Activated CD8-positive, alpha-beta memory T cell treated with anti-CD3 and anti-CD28 coated beads, Interleukin-2, amount 10 ng/mL, durations not matched to agents 7 days and 5 days (primary cell): ENCODE measurements at places on chromosomes 7 and 10. TPM values are rescaled to one million over a fixed set of nuclear protein-coding genes. Genes with fewer than 3 reads are reported as not detected.

OPN4 gene
- not detected for total RNA-seq

DNA sequence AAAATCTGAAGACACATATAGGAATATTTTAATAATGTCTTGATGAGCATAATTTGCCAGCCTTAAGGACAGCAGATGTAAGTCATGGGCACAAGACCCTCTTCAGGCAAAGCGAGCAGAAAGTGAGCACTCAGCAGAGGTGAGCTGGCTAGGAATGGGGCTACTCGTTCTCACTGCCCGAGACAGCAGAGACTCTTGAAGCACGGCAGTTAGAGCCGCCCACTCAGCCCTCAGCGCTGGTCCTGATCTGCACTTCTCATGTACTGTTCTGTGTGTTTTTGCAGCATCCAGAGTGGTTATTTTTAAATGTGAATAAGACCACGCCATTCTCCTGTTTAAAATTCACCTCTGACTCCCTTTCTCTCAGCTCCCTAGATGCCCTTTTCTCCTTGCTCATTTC, 65.3 kb downstream of the GFRA1 start:
- H3K4me3 ChIP-seq: no peak overlapping the region
- no peaks in the 10 kb centered on the region for H3K27me3 ChIP-seq
- H3K4me1 ChIP-seq: no peaks in the 10 kb centered on the region
- no peak for DNase-seq

DNA sequence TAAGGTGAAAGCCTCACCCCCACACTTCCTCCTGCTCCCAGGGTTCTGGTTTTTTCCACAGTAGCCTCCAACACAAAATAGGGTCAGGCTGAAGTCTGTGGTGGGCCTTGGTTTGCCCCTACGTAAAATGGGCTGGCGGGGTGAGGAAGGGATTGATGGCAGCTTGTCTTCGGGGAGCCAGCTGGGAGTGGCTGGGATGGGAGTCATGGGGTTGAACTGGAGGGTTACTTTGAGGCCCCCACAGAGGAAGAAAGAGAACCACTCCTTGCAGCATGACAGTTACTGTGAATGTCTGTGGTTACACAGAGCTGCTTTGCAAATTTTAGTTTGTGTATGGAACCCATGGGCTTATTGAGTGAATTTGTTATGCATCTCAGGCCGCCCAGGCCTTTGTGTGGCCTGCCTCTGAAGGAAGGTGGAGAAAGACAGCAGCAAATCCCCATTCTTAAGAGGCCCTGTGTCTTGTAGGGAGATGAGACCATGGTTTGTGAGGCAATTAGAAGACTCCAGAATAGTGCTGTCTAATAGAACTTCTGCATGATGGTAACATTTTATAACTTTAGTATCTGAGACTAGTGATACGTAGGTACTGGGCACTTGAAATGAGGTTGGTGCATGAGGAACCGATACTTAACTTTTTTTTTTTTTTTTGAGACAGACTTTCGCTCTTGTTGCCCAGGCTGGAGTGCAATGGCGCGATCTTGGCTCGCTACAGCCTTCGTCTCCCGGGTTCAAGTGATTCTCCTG, 8.1 kb downstream of the TRIM8 start:
- peak overlapping the region; percentile 93 for H3K27ac ChIP-seq
- peak overlapping the region; percentile 54 for H3K4me3 ChIP-seq
- DNase-seq: peak; percentile 64
- no peaks in the 10 kb centered on the region for H3K27me3 ChIP-seq
- H3K4me1 ChIP-seq: peaks cover 79% of the 10 kb centered on the region
- H3K36me3 ChIP-seq: peaks cover 35% of the 10 kb centered on the region

DNA sequence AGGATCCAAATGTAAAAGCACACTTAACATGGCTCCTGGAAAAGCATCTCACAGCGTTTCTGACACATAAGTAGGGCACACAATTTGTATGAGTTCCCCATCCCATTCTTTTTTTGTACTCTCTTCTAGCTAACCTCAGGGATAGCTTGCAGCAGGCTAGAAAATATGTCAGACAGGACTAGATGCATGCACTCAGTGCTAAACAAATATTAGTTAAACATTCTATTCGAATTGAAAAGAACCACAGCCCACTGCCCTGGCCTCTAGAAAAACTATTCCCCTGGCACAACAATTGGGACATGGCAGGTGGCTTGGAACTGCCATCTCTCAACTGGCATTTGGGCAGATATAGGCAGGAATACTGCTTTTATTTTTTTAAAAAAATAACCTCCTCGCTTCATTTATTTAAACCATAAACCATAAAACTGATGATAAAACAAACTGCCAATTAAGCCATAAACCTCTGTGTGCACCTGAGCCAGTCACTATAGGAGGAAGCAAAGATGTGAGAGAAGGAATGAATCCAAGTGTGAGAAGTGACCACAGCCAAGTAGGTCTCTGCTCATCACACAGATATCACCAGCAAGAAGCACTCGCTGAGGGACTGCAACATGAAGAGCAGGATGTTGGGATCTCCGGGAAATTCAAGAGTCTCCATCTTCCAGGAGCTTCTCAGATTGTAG, 394.1 kb downstream of the NEBL start:
- no peak overlapping the region for H3K4me3 ChIP-seq
- no peak overlapping the region for H3K27ac ChIP-seq
- no peak for DNase-seq

NKX1-2 gene
- total RNA-seq: not detected

- H3K36me3 ChIP-seq: peaks cover 19% of the 10 kb centered on the region
- peak overlapping the region; percentile 72 for H3K27ac ChIP-seq
- no peak for DNase-seq
- H3K4me3 ChIP-seq: peak overlapping the region; percentile 57
These were observed 27.0 kb downstream of the TASOR2 start for GRCh38 chr10:5711642-5712041.

DNA sequence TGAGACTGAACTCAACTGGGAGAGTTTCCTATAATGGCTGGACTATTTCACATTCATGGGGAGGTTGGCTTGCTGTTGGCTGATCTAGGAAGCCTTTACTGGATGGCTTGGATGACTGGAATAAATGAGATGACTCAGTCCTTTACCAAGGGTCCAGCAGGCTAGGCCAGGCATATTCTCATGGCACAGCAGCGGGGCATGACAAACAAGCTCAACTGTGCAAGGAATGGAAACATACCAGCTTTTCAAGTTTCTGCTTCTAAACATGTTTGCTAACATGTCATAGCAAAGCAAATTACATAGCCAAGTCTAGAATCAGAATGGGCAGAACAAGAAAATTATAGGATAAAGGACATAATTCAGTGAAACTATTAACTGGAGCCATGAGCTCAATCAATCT, 46.8 kb upstream of the CRTAC1 start:
- no peaks in the 10 kb centered on the region for H3K36me3 ChIP-seq
- no peak overlapping the region for H3K27ac ChIP-seq
- peaks cover 2% of the 10 kb centered on the region for H3K27me3 ChIP-seq

- H3K4me3 ChIP-seq: no peak overlapping the region
- H3K27me3 ChIP-seq: no peaks in the 10 kb centered on the region
- peak; percentile 57 for DNase-seq
- no peaks in the 10 kb centered on the region for H3K36me3 ChIP-seq
- H3K4me1 ChIP-seq: peaks cover 7% of the 10 kb centered on the region
These were observed 37.3 kb downstream of the CDH23 start for GRCh38 chr10:71433768-71434744.

TMEM139 gene
- total RNA-seq: 0.41 TPM

GRCh38 chr7:69109879-69110278, 488.4 kb upstream of the AUTS2 start:
- H3K27me3 ChIP-seq: no peaks in the 10 kb centered on the region
- no peak overlapping the region for H3K27ac ChIP-seq
- H3K36me3 ChIP-seq: no peaks in the 10 kb centered on the region
- DNase-seq: no peak
- no peak overlapping the region for H3K4me3 ChIP-seq
- H3K4me1 ChIP-seq: no peaks in the 10 kb centered on the region

DNA sequence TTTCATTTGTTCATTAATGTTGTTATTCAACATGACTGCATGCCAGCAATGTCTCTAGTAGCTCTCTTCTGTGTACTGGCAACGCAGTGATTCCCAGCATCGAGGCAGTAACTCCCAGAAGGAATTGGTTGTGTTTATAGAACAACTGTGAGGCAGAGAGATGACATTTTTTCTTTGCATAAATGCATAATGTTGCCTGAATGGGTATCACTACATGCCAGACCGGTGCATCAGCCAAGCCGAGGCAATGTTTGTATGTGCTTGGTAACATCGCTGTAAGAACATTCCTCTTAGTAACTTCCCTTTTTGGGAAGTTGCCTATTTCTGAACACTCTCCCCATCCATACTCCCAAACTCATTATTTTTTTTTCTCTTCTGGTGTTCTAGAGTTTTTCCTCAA, 182.9 kb downstream of the HTR7 start:
- DNase-seq: no peak
- H3K27ac ChIP-seq: no peak overlapping the region
- H3K4me1 ChIP-seq: no peaks in the 10 kb centered on the region
- no peaks in the 10 kb centered on the region for H3K27me3 ChIP-seq
- no peaks in the 10 kb centered on the region for H3K36me3 ChIP-seq

NODAL gene
- not detected for total RNA-seq

VWDE gene
- 4.6 TPM for total RNA-seq

GRCh38 chr7:117248829-117249228, 74.0 kb downstream of the WNT2 start:
- H3K27ac ChIP-seq: no peak overlapping the region
- DNase-seq: no peak
- H3K36me3 ChIP-seq: no peaks in the 10 kb centered on the region
- H3K4me3 ChIP-seq: no peak overlapping the region

- no peak overlapping the region for H3K27ac ChIP-seq
- H3K4me3 ChIP-seq: no peak overlapping the region
- peaks cover 5% of the 10 kb centered on the region for H3K36me3 ChIP-seq
- peaks cover 69% of the 10 kb centered on the region for H3K27me3 ChIP-seq
These were observed 287.5 kb upstream of the NFE2L3 start for GRCh38 chr7:25864511-25864910.

GRCh38 chr7:105743351-105744090, 132.9 kb downstream of the ATXN7L1 start:
- H3K4me3 ChIP-seq: no peak overlapping the region
- no peak for DNase-seq
- no peaks in the 10 kb centered on the region for H3K36me3 ChIP-seq
- H3K4me1 ChIP-seq: peaks cover 13% of the 10 kb centered on the region
- H3K27me3 ChIP-seq: peaks cover 2% of the 10 kb centered on the region
- H3K27ac ChIP-seq: no peak overlapping the region

PGAM2 gene
- total RNA-seq: 0.58 TPM

DNA sequence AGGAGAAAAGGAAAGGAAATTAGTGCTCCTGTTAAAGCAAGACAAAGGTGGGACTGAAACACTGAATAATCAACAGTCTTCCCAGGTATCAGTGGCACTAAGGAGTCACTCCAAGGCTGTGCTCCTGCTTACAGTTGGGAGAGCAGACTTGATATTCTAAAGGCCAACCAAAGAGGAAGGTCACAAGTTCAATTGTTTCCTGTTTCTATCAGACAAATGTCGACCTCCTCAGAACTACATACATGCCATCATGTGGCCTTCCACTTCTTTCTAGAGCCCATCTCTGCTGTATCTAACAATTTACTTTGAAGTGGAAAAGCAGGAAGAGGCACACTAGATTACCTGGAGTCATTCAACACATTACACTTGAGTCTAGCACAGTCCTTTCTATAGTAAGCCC, 3.4 kb downstream of the ZNF239 start:
- no peak overlapping the region for H3K27ac ChIP-seq
- H3K27me3 ChIP-seq: no peaks in the 10 kb centered on the region
- DNase-seq: no peak
- peaks cover 18% of the 10 kb centered on the region for H3K36me3 ChIP-seq

DNA sequence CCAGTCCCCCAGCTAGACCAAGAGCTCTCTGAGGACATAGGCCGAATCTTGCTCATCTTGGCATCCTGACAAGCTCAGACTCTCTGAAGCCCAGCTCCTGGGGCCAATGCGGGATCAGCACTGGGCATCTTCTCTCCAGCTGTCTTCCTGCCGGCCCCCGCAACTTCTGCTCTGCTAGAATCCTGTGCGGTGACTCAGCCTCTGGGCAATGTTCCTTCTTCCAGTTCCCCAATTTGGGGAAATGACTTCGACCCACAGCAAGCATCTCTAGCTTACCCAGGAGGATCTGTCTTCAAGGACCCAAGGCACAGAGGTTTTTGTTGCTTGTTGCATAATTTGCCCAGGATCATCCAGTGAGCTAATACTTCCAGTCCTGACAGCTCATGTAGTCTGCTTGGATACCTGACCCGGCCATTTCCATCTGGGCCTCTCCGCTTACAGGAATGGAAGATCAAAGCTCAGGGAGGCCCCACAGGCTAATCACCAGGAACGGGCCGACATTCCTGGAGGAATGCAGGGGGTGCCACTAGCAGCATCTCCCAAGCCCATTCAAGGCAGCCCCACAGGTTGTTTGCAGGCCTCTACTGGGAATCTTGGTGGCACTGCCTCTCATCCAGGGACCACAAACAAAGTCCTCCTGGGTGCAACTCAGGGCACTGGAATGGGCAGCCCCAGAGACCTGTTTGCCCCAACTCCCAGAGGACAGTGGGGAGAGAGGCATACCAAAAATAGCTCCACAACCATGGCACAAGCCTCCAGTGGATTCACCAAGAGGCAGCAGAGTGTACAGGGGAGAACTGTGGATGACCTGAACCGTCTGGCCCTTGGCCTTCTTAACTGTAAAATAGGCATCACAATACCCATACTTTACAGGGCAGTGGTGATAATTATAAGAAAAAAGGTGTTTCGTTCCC, 151.9 kb downstream of the NEURL1 start:
- no peaks in the 10 kb centered on the region for H3K4me1 ChIP-seq
- H3K27ac ChIP-seq: no peak overlapping the region
- no peak for DNase-seq
- H3K36me3 ChIP-seq: no peaks in the 10 kb centered on the region

DNA sequence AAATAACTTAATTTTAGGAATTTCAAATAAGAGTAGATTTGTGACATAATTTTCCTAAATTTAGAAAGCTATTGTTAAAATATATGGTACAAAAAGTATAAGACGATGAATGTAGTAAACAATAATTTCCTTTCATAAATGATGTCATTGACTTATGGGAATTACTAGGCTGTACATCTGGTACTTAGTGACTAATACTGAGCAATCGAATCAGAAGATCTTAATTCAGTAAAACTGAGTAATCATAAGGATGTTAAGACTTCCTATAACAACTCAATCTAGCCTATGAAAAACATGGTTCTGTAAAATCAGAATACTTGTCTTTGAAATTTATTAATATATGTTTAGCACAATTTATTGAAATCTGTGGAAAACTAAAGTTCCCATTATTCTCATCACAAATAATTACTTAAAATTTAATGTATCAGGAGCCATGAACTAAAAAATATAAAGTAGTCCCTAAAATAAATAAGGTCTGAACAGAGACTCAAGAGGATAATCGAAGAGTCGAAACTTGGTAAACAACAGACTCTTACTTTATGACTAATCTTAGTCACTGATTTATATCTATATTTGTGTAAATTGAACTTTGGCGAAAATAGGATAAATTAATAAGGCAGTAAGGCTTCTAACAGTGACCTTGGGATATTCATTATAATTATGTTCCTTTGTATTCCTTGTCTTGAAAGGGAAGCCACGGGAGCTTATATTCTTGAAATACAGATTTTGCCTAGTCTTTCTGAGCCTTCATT, 142.1 kb downstream of the HGF start:
- H3K36me3 ChIP-seq: no peaks in the 10 kb centered on the region
- H3K4me3 ChIP-seq: no peak overlapping the region
- H3K27me3 ChIP-seq: no peaks in the 10 kb centered on the region
- H3K4me1 ChIP-seq: no peaks in the 10 kb centered on the region
- H3K27ac ChIP-seq: no peak overlapping the region
- no peak for DNase-seq

GRCh38 chr10:33189363-33189762, 145.1 kb downstream of the NRP1 start:
- no peak for DNase-seq
- H3K4me3 ChIP-seq: no peak overlapping the region
- H3K27ac ChIP-seq: no peak overlapping the region

- DNase-seq: no peak
- no peak overlapping the region for H3K4me3 ChIP-seq
- H3K4me1 ChIP-seq: no peaks in the 10 kb centered on the region
- H3K27ac ChIP-seq: no peak overlapping the region
- H3K36me3 ChIP-seq: no peaks in the 10 kb centered on the region
These were observed 14.6 kb downstream of the CHRM2 start for GRCh38 chr7:136883046-136883445.
